ENCODE measurements at places on chromosomes 6 and 20.
A peak's percentile ranks its signal among the peaks of the same experiment; 100 is the strongest.

DNA sequence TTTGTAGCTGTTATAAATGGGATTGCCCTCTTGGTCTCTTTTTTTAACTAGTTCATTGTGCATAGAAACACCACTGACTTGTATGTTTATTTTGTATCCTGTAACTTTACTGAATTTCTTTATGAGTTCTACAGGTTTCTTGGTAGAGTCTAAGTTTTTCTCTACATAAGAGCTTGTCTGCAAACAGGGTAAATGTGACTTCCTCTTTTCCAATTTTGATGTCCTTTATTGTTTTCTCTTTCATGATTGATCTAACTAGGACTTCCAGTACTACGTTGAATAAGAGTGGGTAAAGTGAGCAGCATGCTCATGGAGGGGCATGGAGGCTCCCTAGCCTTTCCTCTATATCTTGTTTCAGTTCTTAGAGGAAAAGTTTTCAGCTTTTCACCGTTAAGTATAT, 3.0 kb upstream of the WFDC10A start:
- no peak for DNase-seq

- no peak for DNase-seq
Measured at GRCh38 chr6:162442687-162443086, 284.9 kb downstream of the PRKN start.

- DNase-seq, result no peak
Measured at GRCh38 chr20:2585811-2586210, 49.4 kb downstream of the TMC2 start.

DNA sequence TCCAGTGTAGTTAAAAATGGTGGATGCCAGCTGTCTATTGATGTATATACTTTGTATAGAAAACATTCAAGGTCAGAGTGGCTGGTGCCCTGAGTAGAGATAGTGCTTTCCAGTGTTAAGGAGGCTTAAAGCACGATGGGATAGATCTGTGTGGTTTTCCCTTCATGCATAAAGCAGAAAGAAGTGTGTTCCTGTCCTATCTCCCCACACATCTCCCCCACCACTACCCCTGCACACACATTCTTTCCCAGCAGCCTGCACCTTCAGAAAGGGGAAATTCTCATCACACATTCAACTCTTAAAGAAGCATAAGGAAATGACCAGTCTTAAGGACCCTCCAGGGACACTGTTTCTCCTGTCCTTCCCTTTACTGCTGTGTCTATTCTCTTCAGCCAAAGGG, 221.7 kb upstream of the TAB2 start:
- DNase-seq, result no peak

GRCh38 chr20:58942549-58942948, 38.5 kb upstream of the NELFCD start:
- DNase-seq, result no peak

DNA sequence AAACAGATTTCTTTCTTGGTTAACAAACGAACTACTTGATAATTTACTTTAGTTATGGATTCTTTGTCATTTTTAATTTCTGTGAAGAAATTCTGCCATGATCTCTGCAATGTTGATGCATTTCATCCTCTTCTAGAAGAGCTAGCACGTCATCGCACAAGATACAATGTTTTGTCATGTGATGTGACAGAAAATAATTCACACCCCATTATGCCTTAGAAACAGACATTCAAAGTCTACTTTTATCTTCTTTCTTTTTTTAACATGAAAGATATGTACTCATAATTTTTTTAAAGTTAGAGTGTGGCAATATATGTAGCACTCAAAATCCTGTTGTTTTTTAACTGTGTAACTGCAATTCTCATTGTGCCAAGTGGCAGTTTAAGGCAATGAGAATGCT, 39.6 kb upstream of the NELFCD start:
- DNase-seq, result no peak

DNA sequence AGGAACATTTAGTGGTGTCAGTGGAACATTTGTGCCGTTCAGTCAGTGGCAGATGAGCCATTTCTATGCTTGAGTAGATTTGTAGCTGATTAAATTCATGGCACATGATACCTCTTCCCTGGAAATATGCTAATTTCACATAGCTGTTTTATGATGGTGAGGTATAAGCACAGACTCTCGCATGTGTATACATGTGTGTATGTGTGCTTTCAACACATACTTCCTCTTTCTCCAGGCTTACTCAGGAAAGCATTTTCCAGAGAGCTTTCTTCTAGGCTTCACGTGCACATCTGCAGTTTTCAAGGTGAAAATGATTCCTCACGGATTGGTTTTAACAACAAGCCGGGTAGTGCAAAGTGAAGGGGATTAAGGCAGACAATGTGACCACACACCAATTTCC, 396.5 kb downstream of the HDGFL1 start:
- DNase-seq, result no peak

GRCh38 chr6:157490611-157491269, 109.8 kb downstream of the ZDHHC14 start:
- DNase-seq, result no peak

GRCh38 chr6:3337521-3338350, 79.0 kb downstream of the PSMG4 start:
- DNase-seq, result no peak

GRCh38 chr20:46286382-46286781, 21.9 kb downstream of the CDH22 start:
- no peak for DNase-seq

DNA sequence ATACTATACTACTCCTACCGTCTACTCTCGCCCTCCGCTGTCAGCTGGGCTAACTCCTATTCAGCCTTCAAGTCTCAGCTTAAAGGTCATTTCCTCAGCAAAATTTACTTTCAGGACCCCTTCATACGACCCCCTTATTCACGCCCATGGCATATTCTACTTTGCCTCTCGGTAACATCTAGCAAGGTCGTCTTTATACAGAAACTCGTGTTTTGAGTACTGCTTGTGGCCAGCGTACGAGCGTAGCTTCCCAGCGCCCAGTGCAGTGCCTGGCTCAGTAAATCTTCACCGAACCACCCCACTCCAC, 546 bp downstream of the CRNKL1 start:
- DNase-seq, result no peak

DNA sequence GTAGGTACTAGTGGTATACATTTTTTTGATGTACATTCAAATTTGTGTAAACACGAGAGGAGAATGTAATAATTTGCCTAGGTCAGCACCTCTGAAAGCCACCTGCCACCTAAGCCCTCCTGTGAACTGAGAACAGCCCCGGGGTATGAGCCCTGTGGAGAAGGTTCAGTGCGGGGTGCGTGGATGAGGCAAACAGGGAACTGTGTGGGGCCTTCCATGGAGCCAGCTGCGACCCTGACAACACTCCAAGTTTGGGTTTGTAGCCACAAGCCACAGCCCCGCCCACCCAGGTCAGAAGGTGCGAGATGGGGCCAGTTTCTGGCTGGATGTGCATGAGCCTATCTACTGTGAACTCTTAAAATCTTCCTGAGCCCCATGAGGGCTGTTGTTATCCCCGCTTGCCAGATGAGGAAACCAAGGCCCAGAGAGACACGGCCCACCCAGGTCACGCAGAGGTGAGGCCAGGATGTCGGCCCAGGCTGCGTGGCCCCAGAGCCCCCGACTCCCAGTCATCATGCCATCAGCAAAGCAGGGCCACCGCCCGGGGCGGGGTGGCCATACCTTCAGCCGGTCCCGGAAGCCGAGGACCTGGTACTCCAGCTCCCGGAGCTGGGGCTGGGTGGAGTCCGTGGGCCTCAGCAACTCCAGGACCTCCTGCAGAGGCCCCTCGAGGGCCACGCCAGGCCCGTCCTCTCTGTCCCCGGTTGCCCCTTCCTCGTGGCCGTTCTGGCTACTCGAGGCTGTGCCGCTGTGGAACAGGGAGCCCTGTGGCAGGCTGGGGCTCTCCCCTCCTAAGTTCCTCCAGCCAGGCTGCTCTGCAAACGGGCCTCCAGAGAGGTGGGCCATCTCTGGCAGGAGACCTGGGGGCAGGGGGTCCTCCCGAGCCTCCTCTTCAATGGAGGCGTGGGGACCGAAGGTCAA, 89.6 kb downstream of the RIPOR3 start:
- DNase-seq, result peak; percentile 19

DNA sequence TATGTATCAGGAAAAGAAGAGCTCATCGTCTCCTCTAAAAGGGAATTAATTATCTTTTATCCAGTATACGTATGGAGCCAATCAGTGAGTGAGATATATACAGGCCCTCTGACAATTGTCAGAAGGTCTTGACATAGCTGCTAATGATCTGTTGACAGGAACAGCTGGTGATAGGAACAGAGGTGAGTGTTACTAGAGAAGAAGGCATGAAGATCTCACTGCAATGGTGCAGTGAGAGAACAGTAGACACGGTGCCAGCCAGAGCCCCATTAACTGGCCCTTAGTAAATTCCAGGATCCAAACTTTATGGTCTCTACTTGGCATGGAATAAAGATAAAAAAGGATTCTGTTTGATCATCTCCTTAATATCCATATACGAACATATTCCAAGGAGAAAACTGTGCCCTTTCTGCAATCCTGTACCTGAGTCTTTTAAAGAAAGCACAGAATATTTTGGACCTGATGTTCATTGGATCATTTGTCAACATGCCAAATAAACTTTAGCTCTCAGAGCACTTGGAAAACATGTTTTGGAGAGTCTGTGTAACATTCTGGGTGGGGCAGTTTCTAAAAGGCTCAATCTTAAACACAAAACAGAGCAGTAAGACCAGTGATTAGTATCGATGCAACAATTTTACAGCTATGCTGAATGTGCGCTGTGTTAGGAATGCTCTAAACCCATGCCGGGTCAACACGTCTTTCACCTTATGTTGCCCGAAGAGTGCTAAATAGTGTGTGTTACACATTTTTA, 135.8 kb upstream of the CITED2 start:
- no peak for DNase-seq
